Upper lobe of left lung (tissue), 6 donors: ENCODE measurements at places on chromosomes 4 and X. TPM values are rescaled to one million over a fixed set of nuclear protein-coding genes. Genes with fewer than 3 reads are reported as not detected.

DNA sequence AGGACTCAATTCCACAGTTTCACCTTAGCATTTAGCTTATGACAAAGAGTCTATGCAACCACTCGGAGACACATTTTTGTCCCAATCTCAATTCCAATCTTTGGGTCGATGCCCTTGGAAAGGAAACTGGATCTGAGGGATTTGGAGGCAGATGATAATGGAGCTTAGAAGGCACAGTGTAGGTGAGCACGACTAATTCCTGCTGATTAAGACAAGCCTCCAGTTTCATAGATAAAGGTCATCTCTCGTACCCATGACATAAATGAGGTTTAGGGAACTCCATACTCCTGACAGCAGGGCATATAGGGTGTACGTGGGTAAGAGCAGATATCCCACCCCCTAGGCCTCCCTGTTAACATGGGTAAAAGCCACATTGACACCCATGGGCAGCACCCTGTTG is 24.4 kb upstream of the ZNF718 start:
- no peaks in the 10 kb centered on the region for H3K27me3 ChIP-seq
- DNase-seq: no peak
- no peaks in the 10 kb centered on the region for H3K4me1 ChIP-seq
- H3K4me3 ChIP-seq: no peak overlapping the region

GRCh38 chr4:139965789-139966188 is 188.2 kb downstream of the MAML3 start:
- peak overlapping the region; percentile 48 for H3K27ac ChIP-seq
- no peaks in the 10 kb centered on the region for H3K36me3 ChIP-seq
- H3K4me1 ChIP-seq: peaks cover 22% of the 10 kb centered on the region
- no peak for DNase-seq
- H3K4me3 ChIP-seq: no peak overlapping the region
- H3K27me3 ChIP-seq: no peaks in the 10 kb centered on the region

DNA sequence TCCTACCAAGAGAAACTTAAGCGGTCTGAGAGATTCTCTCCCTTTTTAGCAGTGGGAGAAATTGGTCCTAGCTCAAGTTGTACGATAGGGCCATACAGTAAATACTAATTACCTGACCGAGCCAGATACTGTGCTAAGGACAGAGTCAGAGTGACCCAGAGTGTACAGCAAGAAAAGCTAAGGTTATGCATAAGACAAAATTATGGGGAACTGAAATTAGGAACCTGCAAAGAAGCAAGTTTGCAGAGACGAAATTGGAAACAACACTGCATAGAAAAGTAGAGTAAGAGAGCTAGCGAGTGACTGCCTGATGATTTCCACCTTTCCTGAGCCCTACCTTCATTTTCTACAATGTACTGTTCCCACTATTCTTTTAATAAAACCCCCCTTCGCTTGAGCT is 278.1 kb downstream of the NKX6-1 start:
- H3K27me3 ChIP-seq: no peaks in the 10 kb centered on the region
- no peaks in the 10 kb centered on the region for H3K4me1 ChIP-seq
- H3K36me3 ChIP-seq: no peaks in the 10 kb centered on the region
- no peak overlapping the region for H3K4me3 ChIP-seq

Gene AREG
- total RNA-seq: 50.1 TPM

DNA sequence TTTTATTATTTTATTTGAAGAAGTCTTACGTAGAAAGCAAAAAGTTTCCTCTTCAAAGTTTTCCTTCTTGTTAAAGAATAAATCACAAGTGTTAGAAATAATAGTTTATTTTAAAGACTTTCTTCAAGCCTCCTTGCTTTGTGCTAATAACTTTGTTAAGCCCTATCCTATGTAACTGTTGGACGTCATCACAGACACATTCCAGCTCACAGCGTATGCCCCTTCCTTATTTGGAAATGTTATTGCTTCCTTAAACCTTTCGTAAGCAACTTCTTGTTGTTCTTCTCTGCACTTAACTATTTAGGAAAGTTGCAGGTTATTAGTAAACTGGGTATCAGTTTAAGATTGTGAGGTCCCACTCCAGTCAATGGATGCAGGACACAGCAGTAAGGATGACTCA is 7.6 kb upstream of the SRD5A3 start:
- no peaks in the 10 kb centered on the region for H3K4me1 ChIP-seq
- H3K27me3 ChIP-seq: no peaks in the 10 kb centered on the region
- no peak overlapping the region for H3K4me3 ChIP-seq
- H3K27ac ChIP-seq: no peak overlapping the region
- DNase-seq: no peak
